ENCODE measurements at places on chromosomes 2 and 18.

GRCh38 chr2:46615986-46616485 lies 136.7 kb downstream of the TMEM247 start:
- no peak for DNase-seq

DNA sequence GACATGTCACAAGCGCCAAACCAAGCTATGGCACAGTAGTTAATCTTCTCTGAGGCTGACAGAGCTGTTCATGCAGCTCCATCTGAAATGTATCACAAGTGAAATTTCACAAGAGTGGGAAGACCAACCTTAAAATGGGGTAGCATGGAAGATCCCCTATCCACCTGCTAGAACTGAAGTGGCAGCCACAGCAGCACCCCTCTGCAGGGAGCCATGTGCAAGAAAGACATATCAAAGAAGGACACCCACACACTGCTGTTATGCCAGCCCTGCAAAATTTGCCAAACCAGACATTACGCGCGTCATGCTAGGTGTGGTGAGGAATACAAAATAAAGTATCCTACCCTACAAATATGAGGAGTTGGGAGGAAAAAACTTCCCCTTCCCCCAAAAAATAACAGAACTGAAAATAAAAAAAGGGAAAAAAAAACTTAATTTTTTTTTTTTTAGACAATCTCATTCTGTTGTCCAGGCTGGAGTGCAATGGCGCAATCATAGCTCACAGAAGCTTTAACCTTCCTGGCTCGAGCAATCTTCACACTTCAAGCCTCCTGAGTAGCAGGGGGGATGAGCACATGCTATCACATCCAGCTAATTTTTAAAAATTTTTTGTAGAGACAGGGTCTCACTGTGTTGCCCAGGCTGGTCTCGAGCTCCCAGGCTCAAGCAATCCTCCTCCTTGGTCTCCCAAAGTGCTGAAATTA lies 76.2 kb downstream of the STK39 start:
- no peak for DNase-seq

- no peak for DNase-seq
Observed at GRCh38 chr2:169509298-169509885, at the start of gene KLHL41. TSS of gene KLHL41 (plus strand) at chr2:169509702. CDS start at chr2:169509779, 77 bp downstream.

- no peak for DNase-seq
Observed at GRCh38 chr2:3305952-3306351, 71.7 kb downstream of the EIPR1 start.

GRCh38 chr2:119174993-119175347 lies 16.4 kb upstream of the C1QL2 start:
- no peak for DNase-seq

DNA sequence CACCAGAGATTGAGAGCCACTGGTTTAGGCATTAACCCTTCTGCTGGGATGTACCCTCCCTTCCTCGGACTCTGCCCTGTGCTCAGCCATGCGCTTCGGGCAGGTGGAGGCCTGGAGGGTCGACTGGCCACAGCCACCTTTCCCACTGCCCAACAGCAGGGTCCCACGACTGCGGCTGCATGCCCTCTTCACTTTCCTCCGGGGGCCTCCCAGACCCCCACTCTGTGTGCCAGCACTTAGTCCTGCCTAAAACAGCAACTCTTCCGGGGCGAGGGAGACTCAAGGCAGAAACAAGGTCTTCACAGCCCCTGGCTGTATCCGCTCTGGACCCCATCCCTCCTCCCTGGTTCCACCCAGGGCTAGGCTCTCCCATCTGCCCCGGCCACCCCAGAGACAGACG lies 31.3 kb upstream of the BIN1 start:
- DNase-seq: peak; percentile 3

GRCh38 chr2:212327171-212327809 lies 211.3 kb downstream of the ERBB4 start:
- no peak for DNase-seq

GRCh38 chr2:101036562-101036961 lies 34.5 kb downstream of the RPL31 start:
- DNase-seq: no peak

GRCh38 chr2:157470321-157470720 lies 26.4 kb upstream of the CYTIP start:
- DNase-seq: no peak

GRCh38 chr2:207467716-207468347 lies 61.9 kb upstream of the CREB1 start:
- no peak for DNase-seq

DNA sequence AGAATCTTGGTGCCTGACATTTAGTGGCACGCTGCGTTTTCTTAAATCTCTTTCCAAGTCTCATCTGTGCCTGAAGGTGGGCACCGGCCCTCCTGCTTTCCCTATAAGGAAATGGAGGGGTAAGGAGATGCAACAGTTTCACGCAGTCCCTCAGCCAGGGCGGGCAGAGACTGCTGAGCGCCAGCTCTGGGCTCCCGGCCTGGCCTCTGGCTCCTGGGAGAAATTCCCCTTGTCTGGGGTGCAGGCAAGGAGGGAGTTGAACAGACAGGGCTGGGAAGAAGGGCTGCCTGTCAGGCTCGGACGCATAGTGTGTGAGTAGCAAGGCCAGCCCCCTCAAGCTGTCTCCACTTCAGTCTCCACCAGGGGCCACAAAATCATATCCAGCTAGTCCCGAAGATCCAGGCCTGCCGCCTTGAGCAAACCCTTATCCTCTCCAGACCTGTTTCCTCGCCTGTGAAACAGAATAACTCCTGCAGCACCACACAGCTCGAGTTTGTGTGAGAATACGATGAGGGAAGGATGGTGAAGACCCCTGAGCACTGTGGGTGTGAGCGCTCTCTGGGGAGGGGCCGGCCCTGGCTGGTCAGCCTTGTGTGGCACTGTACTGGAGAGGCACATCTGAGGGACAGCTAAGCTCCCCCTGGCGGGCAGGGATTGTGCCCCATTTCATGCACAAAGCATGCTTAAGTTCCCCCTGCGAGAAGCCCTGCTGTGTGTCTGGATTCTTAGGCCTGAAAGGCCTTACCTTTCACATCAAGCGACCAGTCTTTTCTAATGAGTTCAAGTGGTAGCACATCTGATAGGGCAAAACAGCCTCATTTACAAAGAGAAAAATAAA lies 33.8 kb downstream of the SDC1 start:
- no peak for DNase-seq
